ENCODE measurements at places on chromosomes 4 and X.
A peak's percentile ranks its signal among the peaks of the same experiment; 100 is the strongest.

DNA sequence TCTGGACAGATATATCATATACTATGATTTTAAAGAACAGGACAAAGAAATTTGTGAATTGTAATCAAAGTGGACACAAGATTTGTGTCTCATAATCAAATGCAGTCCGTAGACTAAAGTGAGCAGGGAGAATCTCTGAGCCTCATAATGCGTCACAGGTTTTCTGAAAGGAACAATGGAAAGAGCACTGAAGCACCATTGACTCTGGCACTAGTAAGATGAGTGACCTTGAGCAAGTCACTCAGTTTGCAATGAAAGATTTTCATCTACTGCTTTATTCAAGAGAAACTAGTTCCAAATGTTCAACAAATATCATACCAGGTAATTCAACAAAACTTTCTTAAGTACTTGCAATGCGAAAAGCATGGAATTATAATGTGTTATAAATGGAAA lies 315.3 kb downstream of the MAPK10 start:
- DNase-seq: no peak

GRCh38 chrX:69021141-69021960 lies 143.9 kb downstream of the PJA1 start:
- DNase-seq: no peak

GRCh38 chr4:99617374-99617773 lies 40.3 kb downstream of the C4orf54 start:
- DNase-seq: no peak

DNA sequence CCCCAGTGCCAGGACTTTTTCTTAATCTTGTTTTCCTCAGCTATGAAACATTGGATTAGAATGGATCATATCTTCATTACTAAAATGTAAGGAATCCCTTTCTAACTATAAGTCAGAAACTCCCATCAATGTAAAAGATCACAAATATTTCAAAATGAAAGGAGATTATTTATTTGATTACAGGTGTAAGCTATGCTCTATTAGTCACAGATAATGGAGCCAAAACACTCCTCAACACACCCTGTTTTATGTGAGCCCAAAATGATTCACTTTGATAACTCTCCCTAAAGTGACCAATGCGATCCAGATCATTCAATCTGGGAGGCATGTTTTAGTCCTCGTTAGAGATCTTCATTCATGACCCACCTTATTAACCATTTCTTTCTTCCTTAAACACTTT lies 566.7 kb upstream of the TENM3 start:
- no peak for DNase-seq

DNA sequence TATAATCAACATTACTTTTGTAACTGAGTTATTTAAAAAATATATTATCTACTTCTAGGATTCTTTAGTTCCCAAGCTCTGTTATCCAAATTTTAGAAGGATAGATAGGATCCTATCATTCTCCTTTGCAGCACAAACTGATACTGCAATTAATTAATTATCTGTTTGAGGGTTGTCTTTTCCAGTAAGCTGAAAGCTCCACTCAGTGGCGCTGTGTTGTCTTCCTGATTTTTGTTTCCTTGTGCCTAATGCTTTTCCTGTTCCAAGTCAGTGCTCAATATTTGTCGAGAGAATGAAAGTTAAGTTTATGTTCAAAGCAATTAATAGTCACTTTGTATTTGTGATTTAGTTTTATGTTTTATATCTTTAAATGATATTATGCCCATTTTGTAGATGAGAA lies 107.4 kb upstream of the ANK2 start:
- DNase-seq: no peak

DNA sequence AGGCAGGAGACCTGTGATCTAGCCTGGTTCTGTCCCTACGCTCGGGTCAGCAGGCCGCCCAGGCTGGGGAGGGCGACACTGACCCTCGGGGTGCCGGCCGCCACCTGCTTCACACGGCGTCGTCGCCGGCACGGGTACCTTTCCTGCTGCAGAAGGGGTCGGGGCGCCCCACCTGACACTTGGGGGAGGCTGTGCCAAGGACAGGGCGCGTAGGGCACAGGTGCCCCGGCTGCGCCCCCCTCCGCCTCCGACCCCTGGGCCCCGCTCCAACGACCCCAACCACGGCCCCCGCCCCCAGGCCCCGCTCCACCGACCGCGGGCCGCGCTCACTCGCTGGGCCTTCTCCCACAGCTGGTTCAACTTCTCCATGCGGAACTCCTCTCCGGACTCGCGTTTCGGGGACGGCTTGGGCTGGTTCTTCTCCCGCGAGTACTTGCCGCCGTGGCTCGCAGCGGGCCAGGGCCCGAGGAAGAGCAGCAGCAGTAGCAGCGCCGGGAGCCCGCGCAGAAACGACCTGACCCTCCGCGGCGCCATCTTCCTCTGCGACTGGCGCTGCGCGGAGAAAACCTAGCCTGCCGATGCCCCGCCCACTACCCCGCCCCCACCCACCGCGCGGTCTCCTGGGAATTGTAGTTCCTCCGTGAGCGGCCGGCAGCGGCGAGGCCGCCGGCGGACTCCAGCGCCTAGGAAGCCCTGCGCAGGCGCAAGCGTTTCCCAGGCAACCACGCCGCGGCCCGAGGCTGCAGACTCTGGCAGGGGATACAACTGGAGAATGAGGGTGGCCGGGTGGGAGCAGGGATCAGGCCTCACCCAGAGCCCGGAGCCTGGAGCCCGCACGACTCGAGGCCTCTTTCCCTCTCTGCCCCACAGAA lies at the start of gene LRPAP1:
Gene LRPAP1, minus strand, starts transcription at position 544 of the 872 bp plus-strand sequence. Its CDS starts 10 bp downstream, at position 534.
- peak; percentile 51 for DNase-seq

DNA sequence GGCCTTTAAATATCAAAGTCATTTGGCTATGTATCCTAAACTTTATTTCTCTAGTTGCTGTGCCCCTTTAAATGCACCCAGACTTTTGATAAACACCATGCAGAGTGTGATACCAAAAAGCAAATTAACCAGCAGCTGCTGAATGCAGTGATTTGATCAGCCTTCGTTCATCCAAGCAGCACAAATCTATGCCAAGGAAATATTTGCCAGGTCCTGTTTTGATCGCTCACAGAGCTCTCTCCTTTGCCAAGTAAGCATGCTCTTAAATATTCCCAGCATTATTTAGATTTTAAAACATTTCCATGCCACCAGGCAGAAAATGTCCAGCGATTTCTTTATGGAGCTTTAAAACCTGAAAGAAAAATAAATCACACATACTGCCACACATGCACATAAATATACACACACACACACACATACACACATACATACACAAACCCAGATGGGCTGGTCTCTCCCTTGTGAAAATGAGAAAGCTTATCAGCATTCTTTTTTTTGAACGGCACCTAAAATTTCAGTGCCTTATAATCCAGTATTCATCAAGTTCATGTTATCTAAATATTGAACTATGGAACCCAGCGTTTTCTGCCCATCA lies 35.7 kb downstream of the BTC start:
- DNase-seq: no peak

DNA sequence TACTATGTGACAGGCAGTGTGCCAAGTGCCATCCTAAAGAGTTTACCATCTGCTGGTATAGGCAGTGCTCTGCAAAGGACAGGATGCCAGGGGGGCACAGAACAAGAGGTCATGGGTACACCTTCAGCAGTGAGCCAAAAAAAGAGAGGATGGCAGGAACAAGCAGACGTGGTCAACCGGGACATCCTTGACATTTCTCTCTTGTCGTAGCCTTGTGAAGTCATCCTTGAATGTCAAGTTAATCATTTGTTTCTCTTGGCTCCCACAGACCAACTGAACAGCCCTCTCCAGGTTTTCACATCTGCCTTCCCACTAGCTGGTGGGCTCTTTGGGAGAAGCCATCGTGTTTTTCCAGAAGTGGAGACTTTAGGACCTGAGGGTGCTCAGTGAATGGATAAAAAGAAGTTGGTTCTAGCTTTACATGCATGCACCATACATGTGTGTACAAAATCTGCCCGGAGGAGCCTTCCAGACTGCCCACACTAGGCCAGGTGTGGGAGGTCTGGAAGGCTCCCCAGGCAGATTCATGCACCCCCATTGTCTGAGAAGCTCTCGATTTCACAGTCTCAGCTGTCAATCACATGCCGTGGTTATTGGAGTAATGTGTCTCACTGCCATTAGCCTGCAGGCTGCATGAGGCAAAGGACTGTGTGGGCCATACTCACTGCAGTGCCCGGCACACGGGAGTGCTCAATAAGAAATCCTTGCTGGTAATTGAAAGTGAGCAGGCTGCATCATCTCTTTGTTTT lies 16.4 kb downstream of the PNMA6F start:
- no peak for DNase-seq

DNA sequence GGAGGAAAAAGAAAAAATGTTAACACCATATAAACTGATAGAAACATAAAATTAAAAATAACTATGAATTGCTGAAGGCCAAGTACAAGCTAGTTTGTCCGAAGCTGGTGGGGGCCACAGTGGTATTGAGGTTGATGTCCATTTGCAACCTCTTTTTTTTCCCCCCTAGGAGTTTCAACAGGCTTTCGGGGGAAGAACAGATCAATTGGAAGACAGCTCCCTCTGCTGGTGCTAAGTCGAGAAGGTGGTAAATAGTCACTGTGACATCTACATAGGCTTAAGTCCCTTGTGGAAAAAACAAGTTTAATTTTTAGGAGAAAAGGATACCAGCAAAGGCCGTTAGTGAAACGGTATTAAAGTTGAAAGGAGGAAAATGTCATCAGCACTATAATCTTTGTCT lies 115.7 kb upstream of the ZXDA start:
- DNase-seq: no peak

- DNase-seq: no peak
These were observed 958.6 kb downstream of the STIM2 start for GRCh38 chr4:27819246-27819645.

GRCh38 chr4:664713-665231 lies 9.3 kb downstream of the ATP5ME start:
- no peak for DNase-seq

DNA sequence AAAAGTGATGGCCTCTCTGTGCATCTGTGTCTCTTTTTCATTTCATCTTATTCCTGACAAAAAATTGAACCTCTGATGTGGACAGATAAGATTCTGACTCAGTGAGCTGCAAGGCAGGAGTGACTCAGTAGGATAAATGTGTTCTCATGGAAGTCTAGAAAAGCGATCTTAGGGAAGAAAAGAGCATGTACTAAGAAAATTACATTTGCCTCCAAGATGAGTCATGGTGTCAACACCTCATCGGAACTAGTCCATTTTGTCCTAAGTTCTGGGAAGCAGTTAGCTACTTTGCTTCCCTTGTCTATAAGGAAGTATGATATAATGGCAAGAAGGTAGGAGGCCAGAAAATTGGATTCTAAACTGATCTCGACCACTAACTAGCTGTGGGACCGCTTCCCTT lies 83.5 kb upstream of the AFF2 start:
- no peak for DNase-seq

DNA sequence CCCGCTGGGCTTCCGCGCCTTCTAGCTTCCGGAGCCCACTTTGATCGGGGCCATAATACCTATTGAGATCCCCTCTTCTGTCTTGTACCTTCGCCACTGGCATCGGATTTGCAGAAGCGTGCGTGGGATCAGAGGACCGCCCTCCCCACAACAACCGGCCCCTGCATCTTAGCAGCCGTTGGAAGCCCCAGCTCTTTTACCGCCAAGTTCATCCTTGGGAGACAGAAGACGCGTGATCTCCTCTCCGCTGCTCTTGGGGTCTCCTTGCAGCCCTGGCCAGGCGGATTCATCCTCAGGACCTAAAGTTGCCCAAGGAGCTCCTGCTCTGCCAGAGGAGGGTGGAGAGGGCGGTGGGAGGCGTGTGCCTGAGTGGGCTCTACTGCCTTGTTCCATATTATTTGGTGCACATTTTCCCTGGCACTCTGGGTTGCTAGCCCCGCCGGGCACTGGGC lies 1.6 kb downstream of the SLIT2 start:
- no peak for DNase-seq

GRCh38 chrX:13747836-13748235 lies 13.3 kb downstream of the OFD1 start:
- no peak for DNase-seq

GRCh38 chrX:78074088-78074487 lies 30.0 kb upstream of the PGK1 start:
- DNase-seq: no peak

- DNase-seq: no peak
These were observed 146.5 kb upstream of the MSX1 start for GRCh38 chr4:4712800-4713528.

DNA sequence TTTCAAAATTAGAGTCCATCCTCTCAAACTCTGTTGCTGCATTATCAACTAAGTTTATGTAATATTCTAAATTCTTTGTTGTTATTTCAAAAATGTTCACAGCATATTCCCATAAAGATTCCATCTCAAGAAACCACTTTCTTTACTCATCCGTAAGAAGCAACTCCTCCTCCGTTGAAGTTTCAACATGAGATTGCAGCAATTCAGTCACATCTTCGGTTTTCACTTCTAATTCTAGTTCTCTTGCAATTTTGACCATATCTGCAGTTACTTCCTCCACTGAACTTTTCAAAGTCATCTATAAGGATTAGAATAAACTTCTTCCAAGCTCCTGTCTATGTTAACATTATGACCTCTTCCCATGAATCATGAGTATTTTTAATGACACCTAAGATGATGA lies 216.6 kb upstream of the SLC7A11 start:
- DNase-seq: no peak

- DNase-seq: no peak
These were observed 2.8 kb downstream of the TMPRSS11D start for GRCh38 chr4:67880866-67881610.

DNA sequence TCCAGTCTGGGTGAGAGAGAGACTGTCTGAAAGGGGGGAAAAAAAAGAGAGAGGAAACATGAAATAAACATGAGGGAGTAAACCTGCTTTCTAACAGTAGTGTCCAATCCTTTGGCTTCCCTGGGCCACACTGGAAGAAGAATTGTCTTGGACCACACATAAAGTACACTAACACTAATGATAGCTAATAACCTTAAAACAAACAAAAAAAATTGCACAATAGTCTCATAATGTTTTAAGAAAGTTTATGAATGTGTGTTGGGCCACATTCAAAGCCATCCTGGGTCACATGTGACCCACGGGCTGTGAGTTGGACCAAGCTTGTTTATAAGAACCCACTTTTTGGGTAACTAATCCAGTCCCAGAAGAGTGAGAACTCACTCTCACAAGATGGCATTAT lies 30.3 kb downstream of the PDS5A start:
- no peak for DNase-seq

DNA sequence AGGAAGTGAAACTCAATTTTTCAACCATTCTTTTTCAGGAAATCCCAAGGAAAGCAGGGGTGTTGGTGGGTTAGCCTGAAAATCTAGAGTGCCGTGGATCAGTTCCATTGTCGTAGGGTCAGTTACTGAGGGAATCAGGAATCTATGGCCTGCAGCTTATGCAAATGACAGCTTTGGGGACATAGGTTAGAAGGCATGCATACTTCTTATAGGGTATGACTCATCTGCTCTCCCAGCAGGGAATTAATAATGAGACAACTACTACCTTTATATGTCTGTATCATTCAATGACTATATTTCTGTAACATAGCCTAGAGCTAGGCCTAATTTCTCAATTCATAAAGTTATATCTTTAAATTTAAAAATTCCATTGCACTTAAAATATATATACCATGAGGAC lies 36.6 kb downstream of the ZNF41 start:
- DNase-seq: no peak

- DNase-seq: no peak
These were observed 237.3 kb downstream of the AR start for GRCh38 chrX:67781132-67781531.
